ENCODE measurements at places on chromosomes 1 and 21.

GRCh38 chr1:172574080-172574479 lies 41.1 kb downstream of the SUCO start:
- DNase-seq: no peak

- no peak for DNase-seq
These were observed 108.2 kb downstream of the CLEC20A start for GRCh38 chr1:178388418-178389145.

- DNase-seq: no peak
These were observed 51.0 kb downstream of the DMRTB1 start for GRCh38 chr1:53510215-53510614.

- no peak for DNase-seq
These were observed 1.5 kb downstream of the CNST start for GRCh38 chr1:246567646-246568235.

- DNase-seq: no peak
These were observed 4.1 kb downstream of the SH3BGRL3 start for GRCh38 chr1:26283871-26284596.

GRCh38 chr1:59967141-59967697 lies 40.6 kb upstream of the CYP2J2 start:
- no peak for DNase-seq

DNA sequence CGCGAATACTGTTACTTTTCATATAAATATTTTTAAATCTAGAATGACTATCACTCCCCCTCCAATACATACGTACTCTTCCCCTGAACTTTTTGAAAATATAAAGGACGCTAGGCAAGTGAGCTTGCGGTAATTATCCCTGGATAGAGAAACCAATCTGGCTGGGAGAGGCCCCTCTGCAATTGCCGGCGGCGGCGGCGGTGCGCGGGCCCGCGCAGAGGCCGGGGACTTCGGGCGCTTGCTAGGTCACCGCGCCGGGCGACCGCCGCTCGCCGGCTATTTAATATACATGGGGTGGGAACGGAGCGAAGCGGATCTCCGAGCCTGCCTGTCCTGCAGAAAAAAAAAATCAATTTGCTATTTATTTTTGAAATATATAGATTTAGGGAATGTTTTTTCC lies 416.3 kb upstream of the ESRRG start:
- no peak for DNase-seq

- no peak for DNase-seq
These were observed 295.4 kb upstream of the DAB1 start for GRCh38 chr1:57719274-57719673.

GRCh38 chr1:171881442-171881841 lies 40.1 kb downstream of the DNM3 start:
- no peak for DNase-seq

GRCh38 chr1:183331091-183331742 lies 87.0 kb downstream of the NMNAT2 start:
- no peak for DNase-seq

GRCh38 chr1:4327142-4327541 lies 327.3 kb upstream of the AJAP1 start:
- DNase-seq: no peak

DNA sequence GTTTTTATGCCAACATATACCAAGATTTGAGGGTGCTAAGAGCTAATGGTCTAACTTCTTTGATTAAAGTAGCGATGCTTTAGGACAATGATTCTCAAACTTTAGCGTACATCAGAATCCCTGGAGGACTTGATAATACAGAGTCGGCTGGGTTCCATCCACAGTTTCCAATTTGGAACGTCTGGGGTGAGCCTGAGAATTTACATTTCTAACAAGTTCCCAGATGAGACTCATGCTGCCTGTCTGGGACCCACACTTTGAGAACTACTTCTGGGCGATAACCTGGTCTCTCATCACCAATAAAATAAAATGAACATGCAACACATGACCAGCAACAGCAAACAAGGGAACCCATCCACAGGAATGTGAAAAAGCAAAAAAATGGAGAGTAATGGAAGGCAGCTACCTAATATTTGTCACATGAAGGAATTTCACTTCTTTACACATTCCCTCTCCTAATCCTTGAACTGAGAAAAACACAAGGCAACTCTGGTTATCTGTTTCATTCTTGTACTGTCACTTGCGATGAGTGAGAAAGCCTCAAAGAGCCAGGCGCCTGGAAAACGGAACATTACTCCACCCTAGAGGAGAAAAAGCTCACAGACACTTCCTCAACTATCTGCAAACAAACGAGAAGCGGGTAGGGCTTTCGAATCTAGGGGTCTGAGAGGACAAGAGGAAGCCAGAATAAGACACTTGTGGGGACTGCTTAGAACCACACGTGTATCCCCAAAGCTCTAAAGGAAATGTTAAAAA lies 14.0 kb downstream of the HSF2BP start:
- DNase-seq: peak; percentile 70

GRCh38 chr1:146012703-146013558 lies 8.6 kb downstream of the HJV start:
- DNase-seq: peak; percentile 84

- peak; percentile 14 for DNase-seq
These were observed 60.7 kb downstream of the ZNF697 start for GRCh38 chr1:119587341-119587740.

DNA sequence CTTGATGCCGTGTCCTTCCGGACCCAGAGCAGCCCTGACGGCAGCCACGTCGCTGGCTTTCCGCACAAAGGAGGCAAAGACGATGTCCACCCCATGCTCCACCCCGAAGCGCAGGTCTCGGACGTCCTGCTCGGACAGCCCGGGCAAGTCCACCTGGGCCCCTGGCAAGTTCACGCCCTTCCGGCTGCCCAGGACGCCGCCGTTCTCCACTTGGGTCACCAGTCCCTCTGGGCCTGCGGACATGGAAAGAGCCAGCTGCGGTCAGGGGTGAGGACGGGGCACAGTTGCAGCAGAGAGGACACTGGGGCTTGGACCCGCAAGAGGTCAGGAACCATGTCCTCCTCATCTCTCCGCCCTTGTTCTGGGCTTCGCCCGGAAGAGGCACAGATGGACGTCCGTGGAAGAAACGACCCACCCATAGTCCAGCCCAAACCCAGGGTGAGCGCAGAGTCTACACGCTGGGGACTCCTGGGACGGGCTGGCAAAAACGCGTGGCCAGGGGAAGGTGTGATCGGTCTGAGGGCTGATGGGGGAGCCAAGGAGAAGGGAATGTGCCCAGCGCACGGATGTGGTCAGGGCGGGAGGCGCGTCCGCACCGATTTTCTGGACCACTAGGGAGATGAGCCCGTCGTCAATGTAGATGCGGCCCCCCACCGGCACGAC lies 6.6 kb downstream of the PKLR start:
- DNase-seq: no peak

GRCh38 chr1:225697428-225697827 lies 44.5 kb upstream of the ENAH start:
- DNase-seq: no peak

- no peak for DNase-seq
These were observed 143.4 kb upstream of the CHRM3 start for GRCh38 chr1:239243006-239243405.

- peak; percentile 50 for DNase-seq
These were observed 42.0 kb upstream of the PADI2 start for GRCh38 chr1:17161137-17161740.

DNA sequence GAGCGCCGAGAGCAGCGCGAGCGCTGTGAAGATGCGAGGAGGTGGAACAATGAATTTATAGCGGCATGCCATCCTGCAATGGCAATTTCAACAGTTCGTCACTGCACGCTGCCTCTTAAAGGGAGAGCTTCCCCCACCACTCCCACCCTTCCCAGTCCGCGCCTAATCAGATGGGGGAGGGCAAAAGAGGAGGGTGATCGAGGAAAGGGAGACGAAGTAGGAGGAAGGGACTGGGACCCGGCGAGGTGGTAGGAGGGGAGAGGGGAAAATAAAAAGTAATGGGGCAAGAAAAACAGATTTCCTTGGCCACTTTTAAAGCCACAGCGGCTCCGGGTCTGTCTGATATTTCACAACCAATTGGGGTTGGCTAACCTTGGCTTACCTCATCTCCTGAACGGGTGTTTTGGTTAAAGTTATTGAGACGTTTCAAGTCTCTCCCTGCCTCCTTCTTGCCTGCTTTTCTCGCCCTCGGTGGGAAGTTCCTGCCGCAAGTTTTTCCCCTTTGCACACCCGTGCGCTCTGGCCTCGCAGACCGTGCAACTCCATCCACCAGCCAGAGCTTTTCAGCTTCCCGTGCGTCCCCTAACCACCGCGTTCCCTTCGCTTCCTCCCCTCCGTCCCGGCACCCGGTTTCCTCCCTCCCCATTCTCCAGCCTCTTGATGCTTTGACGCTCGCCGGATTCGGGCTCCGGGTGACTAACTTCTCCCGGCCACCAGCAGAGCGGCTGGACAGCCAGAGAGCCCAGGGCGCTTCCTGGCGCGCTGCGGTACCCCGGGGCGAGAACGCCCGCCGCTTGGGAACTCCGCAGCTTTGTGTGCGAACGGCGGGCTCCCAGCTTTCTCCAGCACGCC lies at the start of gene ADAMTS5:
ADAMTS5 (minus strand) TSS at position 27 of the 852 bp plus-strand sequence. CDS start 697 bp downstream, outside the sequence.
- no peak for DNase-seq

GRCh38 chr1:106957795-106958194 lies 98.7 kb upstream of the PRMT6 start:
- no peak for DNase-seq

GRCh38 chr1:24289937-24290595 lies 29.1 kb upstream of the GRHL3 start:
- DNase-seq: peak; percentile 95

DNA sequence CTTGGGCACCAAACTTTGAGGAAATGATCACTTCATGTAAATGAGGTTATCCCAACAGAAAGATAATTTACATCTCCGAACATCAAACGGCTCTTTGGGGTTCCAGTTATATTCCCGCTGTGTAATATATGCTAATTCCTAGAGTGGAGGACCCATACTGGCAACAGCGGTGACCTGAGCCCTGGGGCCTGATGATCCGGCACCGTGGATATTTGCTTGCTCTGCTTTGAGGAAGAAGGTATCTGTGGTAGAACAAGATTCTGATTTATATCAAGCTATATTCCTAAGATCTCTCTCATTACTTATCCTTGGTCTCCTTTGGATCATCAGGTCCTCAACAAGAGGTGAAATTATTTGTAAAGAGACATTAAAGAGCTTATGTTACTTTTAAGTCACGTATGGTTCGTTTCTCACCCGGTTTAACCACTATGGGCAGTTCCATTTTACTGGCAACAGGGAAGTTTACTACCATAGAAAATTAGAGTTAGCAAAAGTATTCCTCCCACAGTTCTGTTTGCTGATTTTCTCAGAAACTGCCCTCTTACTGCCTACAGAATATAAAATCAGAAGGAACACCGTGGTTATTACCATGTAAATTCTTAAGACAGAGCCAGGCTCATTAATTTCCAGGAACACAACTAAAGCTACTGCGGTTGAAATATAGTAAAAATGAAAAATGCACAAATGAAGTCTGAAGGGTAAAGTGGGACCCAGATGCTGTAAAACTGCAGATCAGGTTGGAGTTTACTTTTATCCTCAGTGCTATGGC lies 56.7 kb downstream of the MRPL39 start:
- no peak for DNase-seq

DNA sequence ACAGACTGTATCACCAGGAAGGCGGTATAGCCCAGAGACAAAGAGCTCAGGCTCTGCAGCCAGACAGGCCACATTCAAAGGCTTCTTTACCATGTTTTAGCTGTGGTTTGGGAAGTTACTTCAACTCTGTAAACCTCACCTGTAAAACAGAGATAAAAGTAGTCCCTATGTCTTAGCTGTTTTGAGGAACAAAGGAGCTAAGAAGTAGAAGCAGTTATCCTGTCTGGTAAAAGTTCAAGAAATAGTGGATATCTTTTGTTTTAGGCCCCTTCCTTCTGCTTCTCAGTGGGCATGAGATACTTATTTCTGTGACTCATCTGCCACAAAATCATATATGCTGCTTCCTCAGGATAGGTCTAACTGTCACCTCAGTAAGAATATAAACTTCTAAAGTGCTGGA lies 6.5 kb downstream of the CD34 start:
- DNase-seq: no peak

GRCh38 chr1:211938561-211938997 lies 96.8 kb downstream of the INTS7 start:
- peak; percentile 33 for DNase-seq

- peak; percentile 47 for DNase-seq
These were observed 2.2 kb downstream of the ELOA start for GRCh38 chr1:23745515-23745914.

DNA sequence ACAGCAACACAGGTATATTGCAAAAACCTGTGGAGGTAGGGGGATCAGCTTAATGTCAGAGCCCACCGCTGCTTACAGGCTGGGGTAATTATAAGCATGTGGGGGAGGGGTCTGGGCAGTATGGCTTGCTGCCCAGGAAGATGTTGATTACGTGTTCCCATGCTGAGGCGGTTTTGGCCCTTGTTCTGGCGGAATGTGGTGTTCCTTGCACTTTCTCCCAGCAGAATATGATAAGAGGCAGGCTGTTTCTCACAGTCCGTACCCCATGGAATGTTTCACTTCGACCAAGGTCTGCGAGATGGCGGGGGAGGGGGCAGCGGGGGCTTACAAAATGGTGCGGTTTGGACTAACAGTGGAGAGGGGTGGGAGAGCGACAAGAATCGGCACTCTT lies 9.8 kb upstream of the HPCAL4 start:
- DNase-seq: peak; percentile 15

- DNase-seq: no peak
These were observed 323.3 kb downstream of the KCTD3 start for GRCh38 chr1:215890438-215890837.

GRCh38 chr1:209809611-209810010 lies 3.7 kb upstream of the IRF6 start:
- DNase-seq: no peak

DNA sequence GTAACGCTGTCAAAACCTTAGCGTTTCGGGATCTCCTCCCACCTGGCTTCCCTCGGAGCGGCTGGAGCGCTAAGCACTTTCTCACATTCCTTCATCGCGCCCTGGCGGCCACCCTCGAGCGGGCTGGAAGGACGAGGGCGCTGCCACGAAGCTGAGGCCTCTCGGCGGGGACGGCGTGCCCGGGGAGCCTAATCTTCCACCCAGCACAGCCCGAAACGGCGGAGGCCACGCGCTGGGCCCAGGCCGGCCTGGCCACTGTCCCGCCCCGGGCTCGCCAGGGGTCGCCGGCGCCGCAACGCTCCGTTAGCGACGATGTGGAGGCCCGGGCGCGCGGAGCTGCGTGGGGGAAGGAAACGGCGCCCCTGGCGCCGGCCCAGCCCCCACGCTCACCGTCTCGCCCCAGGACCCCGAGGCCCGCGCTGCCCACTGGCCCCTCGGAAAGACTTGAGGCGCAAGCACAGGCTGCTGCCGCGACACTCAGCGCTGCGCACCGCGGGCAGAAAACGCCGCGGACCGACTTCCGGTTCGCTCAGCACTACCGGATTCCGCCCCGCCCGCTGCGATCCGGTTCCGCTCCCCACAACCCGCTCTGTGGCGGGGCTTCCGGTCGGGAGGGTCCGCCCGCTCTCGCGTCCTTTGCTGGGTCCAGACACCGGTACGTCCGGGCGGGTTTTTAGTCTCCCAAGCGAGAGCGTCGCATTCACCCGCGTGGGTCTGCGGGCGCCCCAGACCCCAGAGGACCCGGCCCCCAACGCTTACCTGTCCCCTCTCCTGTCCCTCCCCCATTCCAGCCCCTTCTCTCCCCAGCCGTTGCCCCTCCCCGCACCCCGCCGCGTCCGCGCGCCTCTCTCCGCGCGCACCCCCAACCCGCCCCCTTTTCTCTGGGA lies at the start of gene YBEY:
YBEY (plus strand) TSS at position 582 of the 887 bp plus-strand sequence. CDS start 572 bp downstream, outside the sequence.
- peak; percentile 93 for DNase-seq

- no peak for DNase-seq
These were observed at the start of the genes LEPR and LEPROT for GRCh38 chr1:65420590-65421350. LEPR (plus strand) TSS chr1:65420668; CDS start chr1:65565566, 144,898 bp downstream. LEPROT (plus strand) TSS chr1:65420668; CDS start chr1:65420725, 57 bp downstream.

- DNase-seq: peak; percentile 20
These were observed 34.4 kb downstream of the WLS start for GRCh38 chr1:68197891-68198290.

Measured in lung microvascular endothelial cell (primary cell).